ENCODE measurements at places on chromosomes 7 and 10.

DNA sequence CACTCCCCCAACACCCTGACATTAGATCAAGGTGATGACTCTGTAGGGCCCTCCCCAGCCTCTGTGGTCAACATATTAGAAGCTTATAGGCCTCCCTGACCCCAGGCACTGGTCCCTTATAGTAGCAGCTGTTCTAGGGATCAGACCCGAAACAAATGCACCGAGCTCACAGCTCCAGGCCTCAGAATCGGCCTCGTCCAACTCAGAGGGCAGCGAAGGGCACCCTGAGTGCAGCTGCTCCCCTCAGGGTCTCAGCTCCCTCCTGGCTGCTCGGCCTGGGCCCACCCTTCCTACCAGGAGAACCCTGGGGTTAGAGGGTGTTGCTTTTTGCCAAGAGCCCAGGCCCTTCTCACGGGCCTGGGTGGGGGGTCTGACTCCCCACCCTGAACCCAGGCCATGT, 5.0 kb downstream of the ECHS1 start:
- no peak overlapping the region for H3K4me3 ChIP-seq
- H3K4me1 ChIP-seq: peaks cover 5% of the 10 kb centered on the region
- H3K27me3 ChIP-seq: no peaks in the 10 kb centered on the region
- H3K36me3 ChIP-seq: peaks cover 10% of the 10 kb centered on the region
- H3K27ac ChIP-seq: no peak overlapping the region

DNA sequence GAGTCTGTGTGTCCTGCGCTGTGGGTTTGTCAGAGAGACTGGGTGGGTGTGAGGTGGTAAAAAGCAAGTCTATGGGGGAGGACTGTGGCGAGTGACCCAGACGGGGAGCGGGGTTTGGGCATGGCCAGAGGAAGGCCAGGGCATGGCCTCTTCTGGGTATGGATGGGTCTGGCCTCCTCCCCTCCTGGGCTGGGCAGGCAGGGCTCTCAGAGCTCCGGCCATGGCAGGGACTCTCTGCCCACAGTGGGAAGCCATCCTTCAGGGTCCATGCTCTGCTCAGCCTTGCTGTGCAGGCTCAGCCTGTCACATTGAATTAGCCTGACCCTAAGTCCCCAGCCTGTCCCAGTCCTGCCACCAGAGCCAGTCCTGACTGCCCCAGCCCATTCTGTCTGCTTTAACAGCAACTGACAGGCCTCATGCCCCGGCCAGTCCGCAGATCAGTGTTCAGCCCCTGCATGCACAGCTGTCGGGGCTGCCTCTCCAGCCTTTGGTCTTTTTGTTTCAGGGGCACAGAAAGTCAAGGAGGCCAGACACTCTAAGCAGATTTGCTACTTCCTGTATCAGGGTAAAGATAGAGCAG, 7.9 kb downstream of the ANTXRL start:
- peaks cover 13% of the 10 kb centered on the region for H3K4me1 ChIP-seq
- no peak overlapping the region for H3K4me3 ChIP-seq
- H3K36me3 ChIP-seq: no peaks in the 10 kb centered on the region
- no peak for DNase-seq

- no peak overlapping the region for H3K27ac ChIP-seq
- H3K27me3 ChIP-seq: no peaks in the 10 kb centered on the region
- H3K4me1 ChIP-seq: peaks cover 18% of the 10 kb centered on the region
- H3K4me3 ChIP-seq: no peak overlapping the region
- no peak for DNase-seq
These were observed 123.4 kb downstream of the DYNC2I1 start for GRCh38 chr7:158979635-158980351.

- no peaks in the 10 kb centered on the region for H3K27me3 ChIP-seq
- H3K27ac ChIP-seq: no peak overlapping the region
- no peak overlapping the region for H3K4me3 ChIP-seq
- H3K36me3 ChIP-seq: no peaks in the 10 kb centered on the region
- no peak for DNase-seq
These were observed 14.0 kb upstream of the CELF2 start for GRCh38 chr10:11003679-11004078.

DNA sequence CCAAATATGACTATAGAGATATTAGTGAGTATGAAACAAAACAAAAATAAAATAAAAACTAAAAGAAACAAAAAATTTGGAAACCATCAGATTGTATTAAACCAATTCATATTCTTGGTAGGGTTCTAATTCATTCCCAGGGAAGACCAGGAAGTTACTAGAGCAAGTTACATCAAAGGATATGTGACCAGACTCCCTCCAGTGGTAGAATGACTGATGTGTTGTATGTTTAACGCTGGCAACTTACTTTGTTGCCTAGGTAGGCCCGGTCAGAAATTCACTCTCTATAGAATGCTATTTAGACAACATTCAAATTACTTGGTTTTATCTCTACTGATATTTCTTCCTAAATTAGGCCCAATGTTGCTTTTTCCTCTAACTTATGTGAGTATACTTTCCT, 5.2 kb downstream of the PHYHIPL start:
- DNase-seq: no peak
- H3K36me3 ChIP-seq: no peaks in the 10 kb centered on the region
- H3K4me1 ChIP-seq: no peaks in the 10 kb centered on the region
- no peaks in the 10 kb centered on the region for H3K27me3 ChIP-seq
- no peak overlapping the region for H3K4me3 ChIP-seq
- H3K27ac ChIP-seq: no peak overlapping the region

DNA sequence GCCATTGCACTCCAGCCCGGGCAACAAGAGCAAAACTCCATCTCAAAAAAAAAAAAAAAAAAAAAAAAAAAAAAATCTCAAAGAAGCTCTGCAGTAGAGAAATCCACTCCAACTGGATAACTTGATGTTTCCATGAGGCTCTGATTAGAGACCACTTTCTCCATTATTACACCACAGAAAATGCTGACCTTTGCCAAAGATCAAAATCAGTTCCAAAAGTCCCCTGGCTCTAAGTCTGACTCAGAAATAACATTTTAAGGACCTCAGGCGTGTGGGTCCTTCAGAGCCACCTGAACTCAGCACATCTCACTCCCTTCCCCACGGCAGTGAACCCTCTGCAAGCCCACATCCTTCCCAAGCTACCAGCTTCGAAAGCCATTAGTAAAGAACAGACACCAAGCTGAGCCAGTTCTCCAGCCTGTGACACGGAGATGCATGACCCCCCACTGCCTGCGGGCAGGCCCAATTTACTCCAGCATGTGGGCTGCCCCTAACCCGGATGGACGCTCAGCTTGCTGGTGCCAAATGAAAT, 13.8 kb upstream of the TMEM120A start:
- no peak overlapping the region for H3K27ac ChIP-seq
- H3K27me3 ChIP-seq: no peaks in the 10 kb centered on the region
- DNase-seq: peak; percentile 10

DNA sequence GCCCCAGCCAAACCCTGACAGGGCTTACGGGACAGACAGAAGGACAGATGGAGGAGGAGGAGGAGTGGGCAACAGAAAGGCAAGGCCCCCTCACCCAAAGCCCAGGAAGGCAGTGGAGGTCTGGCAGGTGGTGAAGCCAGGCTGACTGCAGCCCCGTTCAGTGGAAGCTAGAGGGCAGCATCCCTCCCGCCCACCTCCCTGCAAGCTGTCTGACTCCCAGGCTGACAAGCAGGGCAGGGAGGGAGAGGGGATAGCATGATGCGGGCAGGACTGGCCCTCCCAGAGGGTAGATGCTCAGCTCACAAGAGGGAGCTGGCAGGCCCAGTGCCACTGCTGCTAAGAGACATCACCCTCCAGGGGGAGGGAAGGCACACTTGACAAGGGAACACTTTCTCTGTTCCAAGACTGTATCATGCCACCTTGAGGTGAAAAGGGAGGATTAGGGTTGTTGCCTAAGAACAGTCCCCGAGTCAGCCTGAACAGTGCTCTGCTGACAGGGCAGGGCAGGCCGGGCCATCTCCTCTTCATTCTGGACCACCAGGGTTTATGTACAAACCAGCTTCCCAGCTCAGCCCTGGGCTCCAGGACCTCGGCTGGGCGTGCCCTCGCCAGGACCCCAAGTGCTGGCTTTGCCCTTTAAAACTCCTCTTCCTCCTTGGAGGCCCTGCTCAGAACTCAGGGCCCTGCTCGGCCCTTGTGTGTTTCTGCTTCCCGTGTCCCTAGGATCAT, 61.8 kb downstream of the RASGEF1A start:
- H3K36me3 ChIP-seq: no peaks in the 10 kb centered on the region
- no peak overlapping the region for H3K4me3 ChIP-seq
- peak; percentile 37 for DNase-seq
- H3K27me3 ChIP-seq: no peaks in the 10 kb centered on the region

DNA sequence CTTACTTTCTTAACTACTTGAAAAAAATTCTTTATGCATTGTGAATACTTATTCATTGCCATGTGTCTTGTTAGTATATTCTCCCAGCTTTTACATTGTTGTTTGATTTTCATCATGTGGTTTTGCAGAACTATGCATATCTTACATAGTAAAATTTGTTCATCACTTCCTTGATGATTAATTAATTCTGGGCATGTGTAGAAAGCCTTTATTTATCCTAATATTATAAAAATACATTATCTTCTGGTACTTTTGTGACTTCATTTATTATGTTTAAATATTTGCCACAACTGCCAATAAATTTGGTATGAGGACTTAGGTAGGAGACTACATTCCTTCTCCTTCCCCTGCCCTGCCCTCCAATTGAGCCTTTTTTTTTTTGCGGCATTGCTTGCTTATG, 166.0 kb upstream of the ZNF32 start:
- no peak overlapping the region for H3K27ac ChIP-seq
- H3K4me1 ChIP-seq: peaks cover 24% of the 10 kb centered on the region
- H3K27me3 ChIP-seq: no peaks in the 10 kb centered on the region
- no peak for DNase-seq
